ENCODE measurements at places on chromosomes 5 and 9.

- peak; percentile 47 for DNase-seq
Measured at GRCh38 chr9:115035841-115036612, 81.9 kb downstream of the TNC start.

- DNase-seq: no peak
Measured at GRCh38 chr5:97425511-97425910, 242.5 kb upstream of the RIOK2 start.

GRCh38 chr9:107842530-107842929 lies 353.0 kb upstream of the KLF4 start:
- DNase-seq: no peak

GRCh38 chr5:20500546-20500945 lies 512.5 kb upstream of the CDH18 start:
- no peak for DNase-seq

- DNase-seq: no peak
Measured at GRCh38 chr5:67115246-67115645, 81.4 kb downstream of the CD180 start.

DNA sequence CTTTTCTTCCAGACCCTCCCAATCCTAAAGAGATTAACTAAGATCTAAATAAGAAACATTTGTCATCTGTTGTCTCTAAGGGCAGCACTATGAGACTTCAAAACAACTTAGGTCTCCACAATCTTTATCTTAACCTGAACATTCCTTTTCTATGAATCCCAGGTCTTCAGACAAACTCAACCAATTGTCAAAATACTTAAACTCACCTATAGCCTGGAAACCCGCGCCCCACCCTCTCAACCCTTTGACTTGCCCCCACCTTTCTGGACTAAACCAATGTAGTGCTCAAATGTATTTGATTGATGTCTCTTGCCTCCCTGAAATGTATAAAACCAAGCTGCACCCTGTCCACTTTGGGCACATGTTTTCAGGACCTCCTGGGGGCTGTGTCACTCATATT lies 76.5 kb upstream of the DMRT1 start:
- DNase-seq: no peak

Data from AG04450 (cell line).